ENCODE measurements at places on chromosomes 3 and 15.

- no peak for DNase-seq
These were observed 10.1 kb downstream of the CCNB2 start for GRCh38 chr15:59115047-59115446.

DNA sequence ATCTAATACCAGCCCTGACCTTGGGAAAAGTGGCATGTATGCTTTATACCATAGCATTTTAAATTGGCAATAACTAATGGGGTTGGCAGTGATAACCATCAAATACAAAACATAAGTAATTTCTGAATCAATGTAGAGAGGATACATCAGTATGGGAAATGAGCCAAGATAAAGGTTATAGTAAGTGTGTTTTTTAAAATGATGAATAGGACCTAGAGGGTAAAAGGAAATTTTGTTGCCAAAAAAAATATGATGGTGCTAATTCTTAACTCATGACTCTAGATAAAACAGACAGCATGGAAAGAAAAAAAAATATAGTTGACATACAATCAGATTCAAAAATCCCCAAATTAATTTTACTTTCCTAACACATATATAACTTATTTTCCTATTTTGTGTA, 75.4 kb upstream of the ROBO1 start:
- DNase-seq, result no peak

GRCh38 chr3:13317596-13318320, 102.4 kb downstream of the NUP210 start:
- no peak for DNase-seq

- DNase-seq, result no peak
These were observed 52.3 kb downstream of the KBTBD12 start for GRCh38 chr3:127967316-127967715.

GRCh38 chr3:140455521-140456214, 222.2 kb upstream of the TRIM42 start:
- DNase-seq, result no peak

GRCh38 chr3:69997631-69998307, 1.8 kb upstream of the SAMMSON start:
- DNase-seq, result no peak

GRCh38 chr15:37814847-37815515, 119.5 kb upstream of the TMCO5A start:
- DNase-seq, result no peak

- DNase-seq, result no peak
These were observed 34.7 kb downstream of the POLG start for GRCh38 chr15:89299896-89300295.

GRCh38 chr15:87439090-87439489, 817.4 kb downstream of the NTRK3 start:
- DNase-seq, result no peak

DNA sequence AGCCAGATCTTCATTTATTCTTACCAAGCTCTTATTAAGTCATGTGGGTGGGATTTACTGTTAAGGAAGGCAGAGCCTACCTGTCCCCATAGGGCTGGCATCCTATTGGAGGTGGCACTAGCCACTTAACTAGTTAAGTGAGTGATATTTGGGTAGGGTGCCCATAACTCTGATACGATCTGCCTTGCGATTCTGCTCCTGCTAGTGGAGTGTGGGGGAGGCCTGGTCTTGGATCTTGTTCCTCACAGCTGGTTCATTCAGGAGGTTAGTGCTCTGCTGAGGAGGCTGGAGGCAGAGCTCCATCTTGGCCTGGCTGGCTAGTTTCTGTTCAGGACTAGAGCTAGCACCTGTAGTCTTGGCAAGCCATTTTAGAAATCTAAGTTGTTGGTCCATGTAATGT, 9.3 kb downstream of the BAHD1 start:
- no peak for DNase-seq

DNA sequence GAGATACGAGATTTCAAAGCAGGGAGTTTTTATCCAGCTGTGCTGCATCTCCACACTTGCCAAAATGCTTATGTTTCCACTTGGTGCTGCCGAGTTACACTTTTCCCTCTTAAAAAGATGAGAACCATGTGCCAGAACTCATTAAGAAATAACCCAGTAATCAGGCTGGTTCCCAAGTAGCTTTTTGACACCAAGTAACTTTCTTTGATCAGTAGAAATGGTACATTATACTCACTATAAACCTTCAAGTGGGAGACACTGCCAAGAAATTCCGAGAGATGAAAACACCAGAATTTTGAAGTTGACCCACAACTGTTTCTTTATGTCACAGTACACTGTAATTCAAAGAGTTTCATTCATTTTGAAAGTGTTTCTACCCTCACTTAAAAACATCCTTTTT, 164.6 kb upstream of the CCDC54 start:
- no peak for DNase-seq

GRCh38 chr3:25945366-25945765, 155.5 kb downstream of the OXSM start:
- no peak for DNase-seq

DNA sequence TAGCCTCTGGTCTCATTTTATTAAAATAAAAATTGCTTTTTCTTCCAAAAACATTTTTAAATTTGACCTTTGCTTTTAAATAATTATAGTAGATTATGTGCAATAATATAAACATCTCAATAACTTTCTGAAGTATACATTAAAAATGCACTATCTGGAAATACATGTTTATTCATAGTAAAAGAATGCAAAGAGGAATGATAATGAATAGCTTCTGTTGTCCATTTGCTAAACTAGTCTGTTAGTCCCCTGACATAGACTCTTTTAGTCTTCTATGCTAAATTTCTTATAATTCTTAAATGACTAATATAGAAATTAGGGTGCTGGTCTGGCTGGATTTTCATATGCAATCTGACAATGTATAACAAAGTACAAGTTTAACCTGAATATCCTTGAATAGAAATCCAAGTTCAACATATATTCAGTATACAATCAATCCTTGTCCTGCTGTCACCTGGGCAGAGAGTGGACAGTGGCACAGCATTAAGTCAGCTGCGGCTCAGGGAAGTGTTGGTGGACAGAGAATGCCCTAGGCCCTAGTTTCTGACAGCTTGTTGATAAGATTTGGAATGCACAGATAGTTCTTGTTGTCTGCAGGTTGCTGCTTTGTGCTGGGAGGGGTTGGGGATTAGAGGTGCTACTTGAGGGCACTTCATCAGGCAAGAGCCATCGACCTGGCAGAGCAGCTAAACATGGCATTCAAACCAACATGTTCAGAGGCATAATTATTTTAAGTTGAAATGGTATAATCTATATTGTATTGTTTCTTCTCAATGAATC, 161.7 kb downstream of the MBNL1 start:
- DNase-seq, result no peak

GRCh38 chr3:14511623-14512280, 28.4 kb downstream of the GRIP2 start:
- DNase-seq, result no peak
